ENCODE measurements at places on chromosomes 6 and 20.

DNA sequence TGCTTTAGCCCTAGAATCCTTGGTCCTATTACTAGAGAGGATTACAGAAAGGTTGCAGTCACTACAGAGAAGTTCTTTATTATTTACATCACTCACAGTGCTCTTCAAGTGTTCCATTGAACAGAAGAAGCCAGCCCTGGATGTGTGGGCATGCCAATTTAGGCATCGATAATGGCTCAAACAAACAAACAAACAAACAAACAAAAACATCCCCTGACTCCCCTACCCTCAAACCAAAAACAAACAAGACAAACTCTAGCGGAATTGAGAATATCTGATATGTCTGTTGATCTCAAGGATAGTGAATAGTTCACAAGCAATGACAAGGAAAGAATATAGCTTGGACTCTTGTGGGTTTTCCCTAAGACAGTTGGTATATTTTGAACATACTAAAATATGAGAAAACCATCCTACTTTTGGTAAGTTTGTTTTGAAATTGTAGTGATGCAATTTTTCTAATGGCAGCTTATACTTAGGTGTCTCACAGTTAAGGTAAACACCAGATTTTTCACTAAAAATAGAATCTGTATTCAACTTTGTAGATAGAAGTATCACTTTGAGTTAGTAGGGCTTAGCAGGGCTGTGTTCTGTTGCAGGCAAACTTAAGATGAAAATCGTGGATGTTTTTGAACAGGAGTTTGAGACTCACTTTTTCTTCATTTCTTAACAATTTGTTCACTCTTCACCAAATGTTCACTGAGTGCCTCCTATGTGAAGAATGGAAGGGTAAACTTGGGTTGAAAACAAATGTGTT, 92.8 kb upstream of the FAM184A start:
- no peak for DNase-seq

- no peak for DNase-seq
Observed at GRCh38 chr6:12345694-12346058, 55.5 kb downstream of the EDN1 start.

DNA sequence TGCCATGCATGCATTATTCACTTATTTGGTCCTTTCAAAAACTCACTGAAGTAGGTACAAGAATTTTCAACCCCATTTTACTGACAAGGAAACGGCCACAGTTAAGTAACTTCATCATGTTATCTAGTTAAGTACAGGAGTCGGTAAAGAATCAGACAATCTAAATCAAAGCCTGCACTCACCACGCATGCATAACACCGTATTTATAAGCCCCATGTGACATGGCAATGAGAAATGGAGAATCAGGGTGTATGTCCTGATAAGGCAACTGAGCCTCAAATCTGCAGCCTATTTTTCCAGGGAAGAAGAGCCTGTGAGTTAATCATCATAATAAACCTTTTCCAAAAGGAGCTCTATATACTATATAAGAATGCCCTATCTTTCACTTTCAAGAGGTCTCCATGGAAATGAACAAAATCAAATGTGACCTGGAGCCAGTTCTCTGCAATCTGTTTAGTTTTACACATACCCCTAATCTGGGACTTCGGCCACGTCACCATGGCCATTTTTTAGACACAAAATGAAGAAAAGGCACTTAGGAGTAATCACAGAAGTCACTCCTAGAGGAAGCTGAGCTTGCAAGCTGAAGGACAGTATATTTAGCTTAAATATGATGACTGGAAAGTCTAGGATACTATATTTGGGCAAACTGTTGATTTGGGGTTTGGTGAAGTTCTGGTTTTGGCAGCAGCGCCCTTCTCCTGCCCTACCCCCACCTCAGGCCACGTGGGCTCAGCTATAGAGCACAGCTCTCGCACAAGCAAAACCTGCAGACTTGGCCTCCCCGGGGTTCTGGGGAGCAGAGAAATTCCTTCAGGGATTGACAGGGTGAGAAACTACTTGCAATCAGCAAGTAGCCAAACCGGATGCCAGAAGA, 19.2 kb downstream of the TRAM2 start:
- DNase-seq: no peak

DNA sequence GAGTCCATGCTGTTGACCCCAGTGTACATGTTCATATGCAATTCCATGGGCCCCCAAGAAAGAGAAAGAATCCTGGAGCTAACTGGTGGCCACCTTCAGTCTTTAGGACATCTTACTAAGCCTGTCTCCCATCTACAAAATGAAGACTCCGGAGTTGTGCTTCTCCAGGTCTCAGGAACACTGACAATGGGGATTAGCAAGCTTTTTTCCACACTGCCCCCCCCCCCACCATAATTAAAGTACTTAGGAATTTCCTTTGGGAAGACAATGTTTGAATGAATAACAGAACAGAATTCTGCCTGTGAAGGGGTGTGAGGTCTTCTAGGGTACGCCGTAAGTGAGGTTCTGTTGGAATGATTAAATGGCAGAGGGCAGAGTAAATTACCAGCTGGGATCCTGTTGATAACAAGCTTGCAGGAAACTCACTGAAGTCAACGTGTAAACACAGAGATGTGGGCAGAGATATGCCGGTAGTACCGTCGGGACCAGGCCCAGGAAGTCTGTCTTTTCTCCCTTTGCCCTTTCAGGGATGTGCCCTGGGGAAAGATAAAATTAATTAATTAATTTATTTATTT, 63.1 kb downstream of the ANKRD6 start:
- DNase-seq: no peak

GRCh38 chr6:80380566-80380965, 274.1 kb downstream of the BCKDHB start:
- DNase-seq: no peak

DNA sequence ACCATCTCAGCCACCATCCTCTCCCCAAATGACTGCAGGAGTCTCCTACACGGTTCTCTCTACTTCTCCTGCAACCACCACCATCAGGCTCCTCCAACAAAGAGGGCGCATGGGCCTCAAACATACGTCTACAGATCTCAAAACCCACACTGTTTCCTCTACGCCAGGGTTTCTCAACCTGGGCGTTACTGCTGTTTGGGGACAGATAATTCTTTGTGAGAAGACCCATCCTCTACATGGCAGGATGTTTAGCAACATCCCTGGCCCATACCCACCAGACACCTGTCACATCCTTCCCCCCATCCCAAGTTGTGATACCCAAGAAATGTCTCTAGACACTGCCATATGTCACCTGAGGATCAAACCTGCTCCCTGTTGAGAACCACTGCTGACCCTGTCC, 45.0 kb downstream of the ELMO2 start:
- no peak for DNase-seq

GRCh38 chr20:47585087-47585747, 83.5 kb downstream of the NCOA3 start:
- DNase-seq: no peak

DNA sequence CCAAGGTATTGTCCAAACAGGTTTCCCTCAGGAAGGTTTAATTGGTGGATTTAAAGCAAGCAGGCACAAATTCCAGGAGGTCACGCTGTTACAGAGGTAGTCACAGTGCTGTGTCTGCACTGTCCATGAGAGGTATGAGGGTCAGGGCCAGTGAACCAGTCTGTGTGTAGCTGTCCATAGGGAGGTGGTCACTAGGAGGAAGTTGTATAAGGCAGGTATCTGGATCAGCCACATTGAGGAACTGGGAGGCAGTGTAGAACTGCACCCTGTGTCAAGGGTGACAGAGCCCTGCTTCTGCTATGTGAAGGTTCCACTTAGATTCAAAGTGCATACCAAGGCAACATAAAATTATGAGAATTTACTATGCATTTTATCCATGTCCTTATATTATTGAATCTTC, 73.3 kb downstream of the MAP3K4 start:
- DNase-seq: no peak

DNA sequence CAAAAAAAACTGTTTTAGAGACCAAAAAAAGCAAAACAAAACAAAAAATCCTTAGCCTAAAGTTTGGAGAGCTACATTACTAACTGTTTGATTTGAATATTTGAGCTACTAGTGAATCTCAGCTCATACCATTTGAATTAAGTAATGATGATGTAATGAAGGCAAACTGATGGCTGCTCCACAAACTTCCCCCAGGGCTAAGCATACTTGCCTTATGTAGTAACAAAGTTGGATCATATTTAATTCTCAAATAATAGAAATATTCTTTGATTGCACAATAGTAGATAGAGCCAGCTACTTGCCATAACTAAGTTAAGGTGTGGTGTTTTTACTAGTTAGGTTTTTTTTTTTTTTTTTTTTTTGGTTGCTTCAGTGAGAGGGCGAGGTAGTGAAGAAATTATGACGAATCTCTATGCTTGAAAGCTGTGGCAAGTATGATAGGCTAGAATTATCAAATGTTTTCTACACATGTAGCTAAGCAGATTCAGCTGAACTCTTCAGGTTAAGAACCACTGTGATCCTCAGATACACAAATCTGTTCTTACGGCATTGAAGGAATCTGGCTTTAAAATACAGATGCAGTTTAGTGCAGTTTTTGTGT, 2.9 kb downstream of the RAB32 start:
- DNase-seq: no peak

DNA sequence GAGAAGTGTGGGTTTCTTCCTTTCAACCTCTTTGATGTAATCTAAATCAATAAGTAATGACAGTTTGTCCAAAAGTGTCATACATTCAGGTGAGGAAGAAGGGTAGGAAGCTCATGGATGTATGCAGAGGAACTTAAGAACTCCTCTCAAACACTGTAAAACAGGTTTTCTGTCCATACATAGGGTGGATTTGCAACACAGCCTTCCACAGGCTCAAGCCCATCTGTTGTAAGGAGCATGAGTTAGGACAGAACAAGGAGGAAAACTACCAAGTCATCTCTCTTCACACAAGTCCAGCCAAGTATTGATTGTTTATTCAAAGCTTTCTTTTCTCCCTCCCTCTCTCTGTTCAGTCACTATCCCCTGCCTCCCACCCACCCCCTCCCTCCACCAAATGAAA, 49.0 kb upstream of the CDYL start:
- DNase-seq: no peak

DNA sequence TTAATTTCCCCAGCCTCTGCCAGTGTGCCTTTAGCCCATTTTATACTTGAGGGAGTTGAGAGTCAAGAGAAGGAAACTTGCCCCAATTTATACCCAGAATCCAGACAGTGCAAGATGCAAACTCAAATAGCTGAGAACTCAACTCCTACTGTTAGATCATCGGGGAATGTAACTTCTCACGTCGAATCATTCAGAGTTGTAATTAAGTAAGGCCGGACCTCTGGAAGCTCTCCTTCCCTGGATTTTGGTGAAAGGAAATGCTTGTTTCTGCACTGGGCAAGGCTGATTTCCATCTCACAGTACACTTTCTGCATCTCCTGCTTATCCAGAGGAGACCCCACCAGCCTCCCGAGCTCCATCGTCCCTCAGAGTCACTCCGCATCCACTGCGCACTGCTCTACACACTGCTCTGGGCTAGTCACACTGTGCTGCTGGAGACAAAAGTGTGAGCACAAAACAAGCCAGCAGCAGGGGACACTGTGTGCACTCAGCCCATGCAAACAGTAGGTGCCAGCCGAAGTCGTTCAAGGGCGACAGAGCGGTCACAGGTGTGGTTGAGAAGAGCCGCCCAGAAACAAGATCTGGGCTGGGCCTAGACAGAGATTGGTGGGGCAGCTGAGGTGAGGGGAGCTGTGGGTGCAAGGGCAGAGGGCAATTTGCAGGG, 150.4 kb upstream of the QKI start:
- no peak for DNase-seq

- no peak for DNase-seq
Observed at GRCh38 chr6:167007985-167008384, 8.8 kb downstream of the CEP43 start.

DNA sequence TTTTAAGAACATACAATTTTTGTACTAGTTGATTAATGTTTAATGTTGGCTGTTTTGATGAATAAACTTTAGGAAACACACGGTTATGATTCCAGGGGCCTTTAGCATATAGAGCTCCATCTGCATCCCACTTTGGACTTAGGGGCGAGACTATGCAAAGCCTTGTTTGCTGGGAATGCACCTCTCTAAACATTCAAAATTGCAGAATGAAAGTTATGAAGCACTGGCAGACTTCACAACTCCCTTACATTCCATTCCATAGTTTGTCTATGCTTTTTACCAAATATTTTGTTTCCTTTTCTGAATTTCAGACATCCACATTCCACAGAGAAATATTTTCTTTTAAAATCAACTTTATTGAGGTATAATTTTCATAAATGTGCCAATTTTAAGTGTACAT, 10.3 kb upstream of the TCP11 start:
- DNase-seq: no peak

GRCh38 chr20:47419953-47420514, 63.5 kb upstream of the ZMYND8 start:
- no peak for DNase-seq

DNA sequence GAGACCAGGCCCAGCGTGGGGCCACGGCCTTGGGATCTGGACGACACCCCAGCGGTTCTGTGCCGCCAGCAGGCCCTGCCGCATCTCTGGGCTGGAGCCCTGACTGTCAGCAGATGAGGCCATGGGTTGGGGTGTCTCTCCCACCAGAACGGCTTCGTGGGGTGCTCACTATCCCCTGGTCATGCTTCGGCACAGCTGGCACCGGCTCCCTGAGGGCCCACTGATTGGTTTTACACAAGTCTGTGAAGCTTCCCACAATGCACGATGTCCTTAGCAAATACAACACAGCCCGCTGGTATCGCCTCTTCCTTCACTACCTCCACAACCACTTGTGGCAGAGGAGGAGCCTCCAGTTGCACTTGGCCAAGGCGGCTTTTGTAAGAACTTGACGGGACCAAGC, 94.3 kb downstream of the THBS2 start:
- DNase-seq: no peak

GRCh38 chr6:33965766-33966165, 162.0 kb upstream of the MLN start:
- no peak for DNase-seq

GRCh38 chr6:45630801-45631200, 253.1 kb upstream of the SUPT3H start:
- no peak for DNase-seq

DNA sequence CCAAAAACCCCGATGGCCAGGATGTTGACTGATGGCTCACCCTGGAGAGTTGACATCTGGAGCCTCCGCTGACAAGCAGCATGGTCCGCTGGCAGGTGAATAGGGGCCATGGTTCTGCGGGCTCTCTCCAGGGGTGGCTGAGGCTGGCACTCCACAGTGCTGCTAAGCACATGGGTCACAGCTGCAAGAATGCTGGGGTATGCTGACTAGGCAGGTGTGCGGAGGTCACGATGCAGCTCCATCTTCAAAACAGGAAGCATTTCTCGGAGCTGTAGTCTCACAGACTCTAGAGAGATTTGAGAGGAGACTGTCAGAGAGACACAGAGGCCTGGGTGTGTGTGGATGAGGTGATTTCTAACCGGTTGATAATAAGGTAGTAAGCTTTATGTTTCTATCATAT, 341.6 kb downstream of the NRN1 start:
- no peak for DNase-seq

- DNase-seq: no peak
Observed at GRCh38 chr20:48823476-48823875, 4.3 kb downstream of the PREX1 start.

All from HuH-7 (cell line).